ENCODE measurements at places on chromosomes 13 and 19.

- no peak for DNase-seq
Observed at GRCh38 chr19:2412449-2412848, 14.9 kb downstream of the TIMM13 start.

DNA sequence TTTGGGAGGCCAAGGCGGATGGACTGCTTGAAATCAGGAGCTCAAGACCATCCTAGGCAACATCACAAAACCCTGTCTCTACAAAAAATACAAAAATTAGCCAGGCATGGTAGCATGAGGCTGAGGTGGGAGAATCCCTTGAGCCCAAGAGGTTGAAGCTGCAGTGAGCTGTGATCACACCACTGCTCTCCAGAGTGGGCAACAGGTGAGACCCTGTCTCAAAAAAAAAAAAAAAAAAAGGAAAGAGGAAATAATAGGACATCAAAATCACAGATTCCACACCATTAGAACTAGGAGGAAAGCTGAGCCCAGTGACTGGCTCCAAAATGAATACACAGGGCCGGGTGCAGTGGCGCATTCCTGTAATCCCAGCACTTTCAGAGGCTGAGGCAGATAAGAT, 3.2 kb upstream of the ZNF8 start:
- no peak for DNase-seq

DNA sequence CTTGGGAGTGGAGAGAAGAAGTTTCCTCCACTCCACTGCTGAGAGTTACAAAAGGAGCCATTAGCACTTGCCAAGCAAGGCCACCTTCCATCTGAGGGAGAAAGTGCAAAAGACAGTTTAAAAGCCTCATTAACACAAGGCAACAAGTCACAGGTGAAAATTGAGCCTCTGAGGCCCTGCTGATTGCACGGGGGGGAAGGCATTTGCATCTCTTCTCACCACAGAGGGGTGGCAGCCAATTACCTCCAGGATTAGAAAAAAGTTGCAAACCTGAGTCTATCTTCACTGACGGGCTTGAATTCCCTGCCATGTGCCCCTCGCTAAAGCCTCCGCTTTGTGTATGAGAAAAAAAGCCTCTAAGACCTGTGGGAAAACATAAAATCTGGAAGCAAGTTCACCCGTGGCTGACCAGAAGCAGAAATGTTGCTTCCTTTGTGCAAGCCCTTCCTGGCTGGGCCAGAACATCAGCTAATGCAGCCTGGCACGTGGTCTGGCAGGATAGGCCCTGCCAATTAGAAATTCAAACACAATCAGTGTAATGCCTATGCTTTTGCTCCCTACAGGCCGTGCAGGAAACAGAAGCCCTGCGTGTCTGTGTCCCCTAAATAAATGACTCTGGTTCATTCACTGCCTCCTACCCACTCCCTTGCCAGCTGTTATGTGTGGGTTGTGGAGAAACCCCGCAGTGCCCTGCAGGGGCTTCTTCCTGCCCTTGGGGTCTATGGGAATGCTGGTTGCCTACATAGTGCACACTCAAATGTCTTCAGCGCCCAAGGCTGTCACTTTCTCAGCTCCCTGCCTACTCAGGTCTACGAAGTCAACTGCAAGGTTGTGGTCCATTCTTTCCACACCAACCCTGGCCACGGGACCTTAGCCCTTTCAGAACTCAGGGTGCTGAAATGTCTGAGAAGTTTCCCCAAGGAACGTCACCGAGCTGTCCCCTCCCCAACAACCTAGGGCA, 150.2 kb downstream of the UQCRFS1 start:
- DNase-seq, result no peak

- DNase-seq, result peak; percentile 33
Observed at GRCh38 chr13:48158290-48158689, 63.4 kb upstream of the MED4 start.

GRCh38 chr19:4861147-4861546, 6.3 kb downstream of the PLIN3 start:
- DNase-seq, result no peak

DNA sequence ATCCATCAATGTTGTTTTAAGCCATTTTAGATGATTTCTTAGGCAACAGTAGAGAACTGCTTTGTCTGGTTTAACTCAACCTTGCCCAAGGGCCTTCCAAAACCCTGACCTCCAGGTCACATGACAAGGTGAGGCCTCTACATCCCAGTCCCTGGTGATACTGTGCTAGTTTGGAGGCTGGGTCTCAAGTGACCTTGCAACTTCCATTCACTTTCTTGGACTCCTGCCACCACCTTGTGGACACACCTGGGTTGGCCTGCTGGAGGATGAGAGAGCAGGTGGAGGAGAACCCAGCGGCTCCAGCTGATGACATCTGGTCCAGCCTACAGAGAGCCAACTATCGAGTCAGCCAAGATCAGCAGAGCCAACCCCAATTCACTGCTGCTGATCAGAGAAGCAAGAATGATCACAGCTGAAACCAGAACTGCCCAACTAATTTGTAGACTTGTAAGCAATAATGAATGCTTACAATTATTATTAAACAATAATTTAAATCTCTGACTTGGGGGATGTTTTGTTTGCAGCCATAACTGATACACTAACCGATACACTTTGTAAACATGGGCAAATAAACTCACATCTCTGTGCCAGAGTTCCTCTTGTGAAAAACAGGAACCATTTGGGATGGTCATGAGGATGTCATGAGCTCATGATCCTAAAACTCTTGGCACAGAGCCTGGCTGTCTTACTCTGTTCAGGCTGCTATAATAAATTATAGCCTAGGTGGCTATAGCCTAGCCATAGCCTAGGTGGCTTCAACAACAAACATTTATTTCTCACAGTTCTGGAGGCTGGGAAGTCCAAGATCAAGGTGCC, 11.5 kb downstream of the FAM187B start:
- no peak for DNase-seq

GRCh38 chr19:35514282-35514809, 897 bp upstream of the DMKN start:
- no peak for DNase-seq
